ENCODE measurements at places on chromosomes 7 and 10. TPM values are rescaled to one million over a fixed set of nuclear protein-coding genes. Genes with fewer than 3 reads are reported as not detected.

DNA sequence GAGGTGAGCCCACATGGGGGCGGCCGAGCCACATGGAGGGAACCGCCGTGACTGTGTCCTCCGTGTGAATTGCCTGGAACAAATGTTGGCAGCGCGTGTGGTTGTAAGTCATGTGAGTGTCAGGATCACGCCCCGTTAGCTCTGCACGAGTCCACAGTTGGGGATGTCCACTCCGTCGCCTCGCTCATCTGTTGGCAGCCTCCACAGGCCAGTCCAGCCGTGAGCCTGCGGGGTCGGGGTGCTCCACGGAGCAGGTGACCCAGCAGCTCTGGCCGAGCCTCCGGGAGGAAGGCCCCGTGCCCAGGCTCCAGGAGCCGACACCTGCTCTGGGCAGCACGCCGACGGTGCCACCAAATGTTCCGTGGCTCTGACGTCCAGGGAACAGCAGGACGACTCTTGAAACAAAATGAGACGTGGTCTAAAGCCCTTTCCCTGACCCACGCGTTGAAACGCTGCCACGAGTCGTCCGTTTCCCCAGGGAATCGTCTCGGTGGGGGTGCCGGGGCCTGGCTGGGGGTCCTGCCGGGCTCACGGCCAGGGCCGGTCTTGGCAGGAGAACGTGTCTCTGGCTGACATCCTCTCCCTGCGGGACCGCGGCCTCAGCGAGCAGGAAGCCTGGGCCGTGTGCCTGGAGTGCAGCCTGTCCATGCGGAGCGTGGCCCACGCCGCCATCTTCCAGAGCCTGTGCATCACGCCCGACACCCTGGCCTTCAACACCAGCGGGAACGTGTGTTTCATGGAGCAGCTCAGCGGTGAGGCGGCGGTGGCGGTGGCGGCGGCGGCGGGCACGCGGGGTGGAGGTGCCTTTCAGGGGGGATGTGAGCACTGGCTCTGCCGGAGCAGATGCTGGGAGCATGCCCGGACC, 7.0 kb downstream of the KNDC1 start:
- no peak for DNase-seq

DNA sequence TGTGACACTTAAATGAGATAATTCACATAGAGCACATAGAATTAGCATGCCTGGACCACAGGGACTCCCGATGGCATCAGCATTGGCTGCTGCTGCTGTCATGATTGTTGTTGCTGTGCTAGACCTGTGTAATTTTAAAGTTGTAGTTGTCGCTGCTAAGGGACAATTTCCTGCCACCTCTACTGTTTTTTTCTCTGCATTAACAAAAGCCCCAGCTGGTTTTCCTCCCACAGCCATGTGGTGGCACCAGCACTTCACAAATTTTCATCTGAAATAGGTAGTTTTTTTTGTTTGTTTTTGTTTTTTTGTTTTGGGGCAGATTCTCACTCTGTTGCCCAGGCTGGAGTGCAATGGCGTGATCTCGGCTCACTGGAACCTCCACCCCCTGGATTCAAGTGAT, 25.4 kb upstream of the PRXL2A start:
- DNase-seq = peak; percentile 58

DNA sequence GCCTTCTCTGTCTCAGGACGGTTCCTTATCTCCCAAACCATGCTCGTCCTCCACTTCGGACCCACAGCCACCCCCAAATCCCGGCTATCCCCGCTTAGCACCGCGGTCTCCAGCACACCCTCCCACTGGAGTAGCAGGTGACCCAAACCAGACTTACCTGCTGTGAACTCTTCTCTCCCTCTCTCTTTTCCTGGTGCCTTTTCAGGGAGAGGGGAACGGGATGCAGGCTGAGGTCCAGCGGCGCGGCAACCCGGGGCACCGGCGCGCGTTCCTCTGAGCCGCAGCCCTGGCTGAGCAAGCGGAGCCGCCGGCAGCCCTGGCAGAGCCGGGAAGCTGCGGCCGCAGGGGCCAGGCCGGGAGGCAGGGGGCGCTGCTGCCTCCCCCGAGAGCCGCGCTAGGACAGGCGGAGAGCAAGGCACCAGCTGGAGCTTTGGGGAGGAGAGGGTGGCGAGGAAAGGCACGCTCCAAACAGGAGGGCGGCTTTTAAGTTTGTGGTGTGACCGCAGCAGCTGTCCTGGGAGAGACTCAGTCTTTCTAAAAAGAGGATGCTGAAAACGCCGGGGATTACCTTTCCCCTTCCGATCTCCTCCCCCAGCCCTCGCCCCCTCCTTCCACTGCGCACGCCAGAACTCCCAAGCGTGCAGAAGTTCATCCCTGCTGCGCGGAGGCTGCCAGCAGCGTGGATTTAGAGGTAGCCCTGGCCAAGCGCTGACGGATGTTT, at the start of gene SEMA3D:
TSS of gene SEMA3D (minus strand) at position 536 of the 721 bp plus-strand sequence. CDS start 65,165 bp downstream, outside the sequence.
- peak; percentile 87 for DNase-seq

Gene CACUL1
- total RNA-seq = 21.3 TPM

Gene LIPM
- not detected for total RNA-seq

DNA sequence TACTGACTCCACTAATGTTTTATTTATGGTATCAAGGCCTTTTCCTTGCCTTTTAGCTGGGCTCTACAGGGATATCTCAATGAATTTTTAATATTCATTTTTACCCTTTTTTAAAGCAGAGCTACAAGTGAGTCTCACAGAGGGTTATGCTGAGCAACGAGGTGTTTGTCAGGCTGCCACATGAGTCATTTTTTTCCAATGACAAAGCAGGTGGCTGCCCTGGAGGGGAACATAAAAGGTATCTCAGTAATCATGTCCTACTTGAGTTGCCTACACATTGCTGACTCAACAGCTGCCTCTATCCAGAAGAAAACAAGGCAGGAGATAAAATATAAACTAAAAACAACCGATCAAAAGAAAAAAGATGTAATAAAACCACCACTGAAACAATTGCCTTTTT, 1004.9 kb upstream of the POT1 start:
- DNase-seq = no peak

Gene SLC39A12
- not detected for total RNA-seq

- peak; percentile 84 for DNase-seq
These were observed 54.2 kb downstream of the SLC39A12 start for GRCh38 chr10:18005781-18006456.

GRCh38 chr7:138001529-138002095, at the start of gene CREB3L2:
Gene CREB3L2 (minus strand): TSS chr7:138002086. CDS start chr7:138001705, 381 bp downstream.
- peak; percentile 71 for DNase-seq

Measured in fibroblast of lung (primary cell).